CD4-positive, CD25-positive, alpha-beta regulatory T cell (primary cell): ENCODE measurements at places on chromosomes 2 and 18.

GRCh38 chr2:98875081-98875728 lies 60.8 kb downstream of the CRACDL start:
- DNase-seq: no peak

GRCh38 chr2:232324778-232325177 lies 53.8 kb upstream of the ALPP start:
- DNase-seq: no peak

DNA sequence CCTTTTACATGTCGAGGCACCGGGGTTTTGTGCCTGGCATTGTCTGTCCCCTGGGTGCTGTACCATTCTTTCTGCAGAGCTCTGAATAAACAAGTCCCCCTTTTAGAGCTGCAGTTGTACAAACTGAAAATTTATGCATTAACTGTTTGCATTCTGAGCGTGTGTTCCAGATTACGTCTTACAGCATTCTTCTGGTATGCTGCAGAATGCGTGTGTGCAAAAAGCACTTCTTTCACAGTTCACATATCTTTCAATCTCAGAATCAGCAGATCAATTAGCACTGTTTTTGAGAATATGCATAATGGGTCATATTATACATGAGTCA lies 27.5 kb downstream of the MEIS1 start:
- DNase-seq: no peak

DNA sequence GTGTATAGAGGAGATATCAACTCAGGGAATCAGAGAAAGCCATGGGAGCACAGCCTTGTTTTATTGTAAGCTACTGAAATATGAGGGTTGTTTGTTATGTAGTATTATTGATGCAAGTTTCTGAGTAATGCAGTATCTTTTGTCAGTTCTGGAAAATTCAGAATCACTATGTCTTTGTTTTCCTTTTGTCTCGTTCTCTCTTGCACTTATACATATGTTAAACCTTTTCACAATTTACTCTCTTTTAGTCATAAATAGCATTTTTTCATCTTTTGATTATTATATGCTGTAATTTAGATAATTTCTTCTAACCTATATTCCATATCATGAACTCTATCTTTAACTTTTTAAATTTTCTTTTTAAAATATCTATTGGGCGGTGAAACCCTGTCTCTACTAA lies 85.0 kb upstream of the COL3A1 start:
- DNase-seq: no peak

DNA sequence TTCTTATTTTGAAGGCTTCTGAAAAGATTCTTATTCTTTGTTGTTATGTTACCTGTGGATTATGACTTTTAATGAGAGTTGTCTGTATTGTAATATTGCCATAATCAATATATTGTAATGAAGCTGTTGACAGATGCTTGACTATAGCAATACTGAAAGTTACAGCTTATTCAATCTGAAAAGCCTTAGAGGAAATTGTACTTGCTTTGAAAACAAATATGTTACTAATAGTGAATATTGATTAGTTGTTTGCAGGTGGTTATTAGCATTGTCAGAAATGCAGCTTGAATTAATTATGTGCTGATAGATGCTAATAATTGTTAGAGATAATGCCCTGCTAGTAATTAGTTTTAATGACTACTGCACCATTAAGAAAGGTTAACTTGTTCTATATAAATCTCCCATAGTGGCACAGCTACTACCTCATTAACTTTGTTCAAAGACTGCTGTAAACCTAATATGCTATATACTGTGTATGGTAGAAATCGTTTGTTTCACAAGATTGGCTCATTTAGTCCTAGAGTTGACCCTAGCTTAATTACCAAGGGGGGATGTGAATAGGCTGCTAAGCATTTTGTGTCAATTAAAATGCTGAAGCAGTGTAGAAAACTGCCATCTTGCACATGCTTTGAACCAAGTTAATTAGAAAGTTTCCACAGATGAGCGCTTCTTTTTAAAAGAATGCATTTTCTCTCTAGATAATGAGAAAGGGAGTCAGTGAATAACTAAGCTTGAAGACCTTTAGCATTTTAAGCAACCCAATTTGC lies 30.5 kb downstream of the SLC39A10 start:
- no peak for DNase-seq

GRCh38 chr2:71961289-71962027 lies 186.2 kb downstream of the CYP26B1 start:
- no peak for DNase-seq

DNA sequence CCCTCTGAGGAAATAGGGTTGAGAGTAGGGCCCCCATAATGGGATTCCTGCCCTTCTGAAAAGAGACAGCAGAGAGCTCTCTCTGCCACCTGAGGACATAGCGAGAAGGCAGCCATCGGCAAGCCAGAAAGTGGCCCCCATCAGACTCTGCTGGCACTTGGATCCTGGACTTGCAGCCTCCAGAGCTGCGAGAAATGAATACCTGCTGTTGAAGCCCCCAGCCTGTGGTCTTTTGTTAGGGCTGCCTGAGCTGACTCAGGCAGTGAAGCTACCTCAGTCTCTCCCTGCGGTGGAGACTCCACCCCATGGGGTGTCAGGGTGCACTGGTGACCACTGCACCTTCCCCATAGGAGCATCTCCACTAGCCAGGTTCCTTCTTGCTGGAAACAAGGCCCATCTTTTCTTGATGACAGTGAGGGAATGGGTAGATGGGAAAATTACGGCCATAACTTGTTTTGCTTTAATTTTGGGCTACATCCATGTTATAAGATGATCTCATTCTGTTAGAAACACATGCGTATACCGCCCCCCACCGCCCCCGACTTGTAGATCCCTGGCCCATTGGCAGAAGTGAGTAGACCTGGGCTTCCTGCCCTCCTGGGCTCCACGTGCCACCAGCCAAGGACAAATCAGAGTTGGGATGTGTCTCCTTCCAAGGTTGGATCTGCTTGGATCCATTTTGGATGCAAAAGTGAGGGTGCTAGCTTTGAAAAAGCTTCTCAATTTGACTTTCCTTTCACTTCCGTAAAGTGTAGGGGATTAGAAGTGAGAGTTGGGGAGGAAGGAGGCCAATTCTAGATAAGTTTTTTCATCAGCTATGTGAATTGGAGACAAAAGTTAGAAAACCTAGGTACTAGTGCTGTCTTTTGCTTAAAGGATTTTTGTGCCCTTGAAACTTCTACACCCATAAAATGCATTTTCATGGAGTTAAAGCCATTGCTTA lies 42.9 kb downstream of the NCK2 start:
- peak; percentile 56 for DNase-seq

DNA sequence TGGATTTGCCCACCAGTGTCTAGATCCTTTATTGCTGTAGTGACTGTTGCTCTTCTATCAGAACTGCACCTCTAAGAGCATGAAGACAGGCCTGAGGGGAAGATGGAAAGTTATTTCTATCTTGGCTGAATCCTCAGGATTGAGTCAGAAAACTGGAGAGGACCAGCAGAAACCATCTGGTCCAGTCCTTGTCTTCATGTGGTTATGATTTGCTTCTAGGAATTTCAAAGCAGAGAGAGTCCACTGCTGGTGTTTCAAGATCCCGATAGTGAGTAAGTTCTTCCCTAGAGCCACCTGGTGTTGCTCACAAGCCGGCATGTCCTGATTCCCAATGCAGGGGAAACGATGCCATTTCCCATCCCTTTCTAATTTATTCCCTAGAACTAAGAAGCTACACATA lies 84.2 kb downstream of the NCKAP5 start:
- DNase-seq: no peak
